ENCODE measurements at places on chromosomes 4 and X.

DNA sequence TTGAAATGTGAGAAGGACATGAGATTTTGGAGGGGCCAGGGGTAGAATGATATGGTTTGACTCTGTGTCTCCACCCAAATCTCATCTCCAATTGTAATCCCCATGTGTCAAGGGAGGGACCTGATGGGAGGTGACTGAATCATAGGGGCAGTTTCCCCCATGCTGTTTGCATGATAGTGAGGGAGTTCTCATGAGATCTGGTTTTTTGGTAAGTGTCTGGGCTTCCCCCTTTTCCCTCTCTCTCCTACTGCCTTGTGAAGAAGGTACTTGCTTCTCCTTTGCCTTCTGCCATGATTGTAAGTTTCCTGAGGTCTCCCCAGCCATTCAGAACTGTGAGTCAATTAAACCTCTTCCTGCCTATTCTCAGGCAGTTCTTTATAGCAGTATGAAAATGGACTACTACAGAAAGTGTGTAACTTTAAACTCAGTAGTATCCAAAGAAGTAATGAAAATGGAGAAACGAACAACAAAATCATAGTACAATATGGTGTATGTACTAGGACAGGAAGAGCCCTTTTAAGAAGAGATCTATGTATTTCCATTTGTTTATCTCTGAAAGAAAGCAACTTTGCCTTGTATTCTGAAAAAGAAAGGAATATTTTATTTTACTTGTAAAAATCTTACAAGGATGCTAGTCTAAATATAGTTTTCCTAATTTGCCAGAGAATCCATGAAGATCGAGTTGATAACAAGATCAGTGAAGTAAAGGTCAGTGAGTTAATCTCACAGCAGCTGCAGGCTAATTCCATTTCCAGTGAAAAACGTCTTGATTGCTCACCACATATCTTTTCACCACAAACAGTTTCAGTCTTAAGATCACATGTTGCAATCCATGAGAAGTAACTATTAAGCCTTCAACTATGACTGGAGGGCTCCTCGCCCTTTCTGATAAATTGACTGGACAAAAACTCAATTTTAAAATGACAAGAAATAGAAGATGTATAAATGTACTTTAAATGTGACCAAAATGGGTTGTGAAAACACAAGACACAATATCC is 20.5 kb downstream of the PKD2 start:
- peak; percentile 15 for DNase-seq

DNA sequence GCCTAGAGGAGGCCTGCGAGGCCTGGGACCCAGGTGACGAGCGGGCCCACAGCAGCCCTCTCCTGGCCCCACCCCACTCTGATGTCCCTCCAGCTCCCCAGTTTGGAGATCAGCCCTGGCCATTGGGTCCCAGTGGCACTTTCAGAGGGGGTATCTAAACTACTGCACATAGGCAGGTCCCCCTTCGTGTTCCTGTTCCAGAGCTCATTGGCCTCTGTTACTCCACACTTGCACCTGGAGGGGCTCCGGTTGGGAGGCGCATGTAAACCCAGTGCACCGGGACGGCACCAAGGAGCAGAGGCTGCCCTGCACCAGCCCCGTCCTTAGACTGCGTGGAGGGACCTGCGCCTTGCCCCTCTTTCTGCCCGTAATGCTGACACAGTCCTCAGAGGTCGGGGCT is 34.3 kb downstream of the TRMT44 start:
- DNase-seq = no peak

DNA sequence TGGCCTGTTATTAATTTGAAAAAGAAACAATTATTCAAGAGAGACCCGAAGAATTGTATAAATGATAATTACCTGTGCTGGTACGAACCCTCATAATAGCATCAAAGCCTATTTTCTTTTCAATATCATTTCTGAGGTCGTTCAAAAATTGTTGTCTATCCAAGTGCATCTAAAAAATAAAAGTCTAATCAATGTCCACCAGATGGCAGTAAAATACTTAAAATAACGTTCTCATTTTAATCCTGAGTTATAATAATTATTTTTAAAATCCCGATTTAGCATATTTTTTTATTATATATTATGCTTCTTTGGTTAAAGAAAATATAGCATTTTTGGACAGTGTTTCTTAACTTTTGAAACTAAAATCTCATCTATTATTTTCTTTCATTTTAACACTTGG is 55.7 kb downstream of the METTL14 start:
- DNase-seq = no peak

DNA sequence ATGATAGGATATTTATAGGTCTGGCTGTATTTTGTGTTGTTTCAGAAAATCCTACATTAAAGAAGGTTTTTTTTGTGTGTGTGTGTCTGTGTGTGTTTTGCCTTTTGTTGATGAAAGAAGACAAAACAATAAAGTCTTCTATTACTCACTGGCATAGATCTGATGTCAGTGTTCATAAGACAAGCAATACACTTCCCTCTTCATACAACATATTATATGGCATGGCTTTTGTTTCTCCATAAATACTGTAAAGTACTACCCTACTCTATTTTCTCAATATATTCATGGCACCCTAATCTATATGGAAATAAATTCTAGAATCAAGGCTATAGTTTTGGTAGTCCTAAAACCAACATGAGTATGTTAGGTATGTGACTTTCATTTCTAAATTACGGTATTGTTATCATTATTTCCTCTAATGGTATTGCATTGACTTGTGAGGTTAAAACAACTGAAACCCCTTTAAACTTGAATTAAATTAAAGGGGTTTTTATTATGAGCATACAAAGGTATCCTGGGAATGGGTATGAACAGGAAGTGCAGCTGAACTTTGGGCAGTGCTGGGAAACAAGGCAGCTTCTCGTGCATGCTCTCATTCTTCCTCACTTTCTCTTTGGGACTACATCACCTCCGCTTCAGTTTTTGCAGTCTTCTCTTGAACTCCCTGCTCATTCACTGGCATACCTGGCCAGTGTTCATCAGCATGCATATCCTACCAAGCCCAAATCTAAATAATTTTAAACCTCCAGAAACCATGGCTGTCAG is 70.5 kb upstream of the PRSS48 start:
- no peak for DNase-seq

GRCh38 chr4:141569141-141569540 is 67.2 kb upstream of the IL15 start:
- no peak for DNase-seq

DNA sequence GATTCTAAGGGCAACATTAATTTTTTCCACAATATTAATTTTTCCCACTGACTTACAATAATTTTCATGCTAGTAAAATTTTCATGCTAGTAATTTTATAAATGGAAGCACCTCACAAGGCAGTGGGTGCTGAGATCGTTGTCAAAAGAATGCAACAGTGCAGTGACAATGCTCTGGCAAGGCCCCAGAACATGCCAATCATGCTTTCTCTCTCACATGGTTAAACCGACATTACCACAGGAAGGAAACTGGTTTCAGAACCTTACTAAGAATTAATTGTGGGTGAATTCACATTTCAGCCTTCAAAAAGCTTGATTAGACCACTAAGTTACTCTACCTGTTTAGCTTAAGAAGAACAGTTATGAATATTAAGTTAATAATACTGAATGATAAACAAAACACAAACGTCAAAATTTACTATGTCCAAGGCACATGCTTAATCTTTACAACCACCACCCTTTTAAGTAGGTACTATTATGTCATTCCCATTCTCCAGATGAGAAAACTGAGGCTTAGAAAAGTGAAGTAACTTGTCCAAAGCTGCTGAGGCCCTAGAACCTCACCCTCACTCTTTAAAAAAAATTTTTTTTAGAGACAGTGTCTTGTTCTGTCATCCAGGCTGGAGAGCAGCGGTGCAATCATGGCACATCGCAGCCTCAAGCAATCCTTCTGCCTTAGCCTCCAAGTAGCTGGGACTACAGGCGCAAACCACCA is 10.0 kb upstream of the OPHN1 start:
- peak; percentile 10 for DNase-seq

DNA sequence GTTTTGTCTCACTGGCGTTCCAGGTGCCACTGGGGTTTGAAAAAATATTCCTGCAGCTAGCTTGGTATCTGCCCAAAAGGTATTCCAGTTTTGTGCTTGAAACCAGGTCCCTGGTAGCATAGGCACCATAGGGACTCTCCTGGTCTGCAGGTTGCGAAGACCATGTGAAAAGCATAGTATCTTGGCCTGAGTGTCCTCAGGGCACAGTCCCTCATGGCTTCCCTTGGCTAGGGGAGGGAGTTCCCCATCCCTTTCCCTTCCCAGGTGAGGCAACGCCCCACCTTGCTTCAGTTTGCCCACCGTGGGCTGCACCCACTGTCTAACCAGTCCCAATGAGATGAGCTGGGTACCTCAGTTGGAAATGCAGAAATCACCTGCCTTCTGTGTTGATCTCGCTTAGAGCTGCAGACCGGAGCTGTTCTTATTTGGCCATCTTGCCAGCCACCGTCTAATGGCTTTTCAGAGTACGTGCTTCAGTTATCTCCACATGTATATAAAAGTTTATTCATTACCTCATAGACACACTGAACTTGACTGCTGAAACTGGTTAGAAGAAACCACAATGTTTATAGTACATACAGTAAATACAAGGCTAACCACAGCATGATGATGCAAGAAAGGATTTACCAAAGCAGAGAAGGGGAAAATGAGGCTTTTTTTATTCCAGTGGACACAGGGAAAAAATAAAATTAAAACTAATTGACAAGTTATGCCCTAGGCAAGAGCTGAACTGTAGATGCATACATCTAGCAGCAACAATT is 10.6 kb downstream of the PBDC1 start:
- DNase-seq = no peak

- DNase-seq = no peak
These were observed 73.0 kb upstream of the PJA1 start for GRCh38 chrX:69238114-69238886.

DNA sequence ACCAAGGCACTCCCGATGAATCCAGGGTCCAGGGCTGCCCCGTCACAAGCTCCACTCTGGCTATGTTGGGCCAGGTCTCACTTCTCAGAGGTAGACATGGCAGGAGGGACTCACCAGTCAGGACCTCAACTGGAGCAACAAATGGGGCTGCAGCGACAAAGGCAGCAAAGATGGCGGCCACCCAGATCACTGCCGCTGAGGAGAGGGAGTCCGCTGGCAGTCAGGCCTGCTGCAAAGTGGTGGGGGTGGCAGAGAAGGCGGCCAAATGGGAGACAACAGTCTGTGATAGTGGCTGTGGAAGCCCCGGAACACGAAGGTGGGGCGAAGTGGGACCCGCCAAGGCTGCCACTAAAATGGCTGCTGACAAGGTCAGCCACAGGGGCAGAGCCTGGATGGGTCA is 143.3 kb upstream of the RADX start:
- no peak for DNase-seq

GRCh38 chr4:119946359-119946758 is 120.3 kb downstream of the MAD2L1 start:
- DNase-seq = no peak

GRCh38 chr4:38567457-38567856 is 96.5 kb upstream of the KLF3 start:
- DNase-seq = no peak

DNA sequence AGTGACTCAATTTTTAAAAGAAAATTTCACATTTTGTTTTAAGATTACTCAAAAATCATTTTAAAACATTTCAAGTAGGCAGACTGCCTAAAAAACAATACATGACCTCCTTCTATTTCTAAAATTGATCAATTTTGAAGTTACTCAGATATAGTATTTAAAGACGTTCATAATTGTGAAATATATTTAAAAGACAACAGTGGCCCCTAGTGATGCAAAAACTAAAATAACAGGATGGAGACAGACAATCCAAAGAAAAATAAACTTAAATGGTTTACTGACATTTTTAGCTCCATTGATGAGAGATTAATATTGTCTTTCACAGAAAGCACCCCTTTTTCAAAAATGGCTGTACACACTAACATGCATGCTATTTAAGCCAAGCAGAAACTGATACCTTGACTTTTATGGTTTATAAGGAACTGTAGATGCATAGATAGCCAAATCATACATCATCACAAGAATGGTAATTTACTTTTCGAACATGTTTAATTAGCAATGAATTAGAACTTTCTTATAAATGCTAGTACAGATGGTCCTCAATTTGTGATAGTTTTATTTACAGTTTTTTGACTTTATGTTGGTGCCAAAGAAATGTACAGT is 69.8 kb upstream of the FAT4 start:
- no peak for DNase-seq

- no peak for DNase-seq
These were observed 570.3 kb downstream of the RAPGEF2 start for GRCh38 chr4:159673221-159673620.

GRCh38 chrX:3268829-3269228 is 77.6 kb downstream of the MXRA5 start:
- DNase-seq = no peak

GRCh38 chr4:99927566-99927965 is 18.9 kb downstream of the DNAJB14 start:
- no peak for DNase-seq

DNA sequence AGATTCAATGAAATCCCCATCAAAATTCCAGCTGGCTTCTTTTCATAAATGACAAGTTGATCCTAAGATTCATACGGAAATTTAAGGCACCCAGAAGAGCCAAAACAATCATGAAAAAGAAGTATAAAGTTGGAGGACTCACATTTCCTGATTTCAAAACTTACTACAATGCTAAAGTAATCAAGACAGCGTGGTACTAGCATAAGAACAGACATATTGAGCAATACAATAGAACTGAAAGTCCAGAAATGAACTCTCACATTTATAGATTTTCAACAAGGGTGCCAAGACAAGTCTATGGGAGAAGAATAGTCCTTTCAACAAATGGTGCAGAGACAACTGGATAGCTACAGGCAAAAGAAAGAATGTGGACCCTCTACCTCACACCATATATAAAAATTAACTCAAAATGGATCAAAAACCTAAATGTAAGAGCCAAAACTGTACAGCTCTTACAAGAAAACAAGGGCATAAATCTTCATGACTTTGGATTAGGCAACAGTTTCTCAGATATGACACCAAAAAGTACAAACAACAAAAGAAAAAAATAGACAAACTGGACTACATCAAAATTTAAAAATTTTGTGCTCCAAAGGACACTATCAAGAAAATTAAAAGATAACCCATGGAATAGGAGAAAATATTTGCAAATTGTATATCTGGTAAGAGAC is 28.5 kb downstream of the SASH3 start:
- no peak for DNase-seq

DNA sequence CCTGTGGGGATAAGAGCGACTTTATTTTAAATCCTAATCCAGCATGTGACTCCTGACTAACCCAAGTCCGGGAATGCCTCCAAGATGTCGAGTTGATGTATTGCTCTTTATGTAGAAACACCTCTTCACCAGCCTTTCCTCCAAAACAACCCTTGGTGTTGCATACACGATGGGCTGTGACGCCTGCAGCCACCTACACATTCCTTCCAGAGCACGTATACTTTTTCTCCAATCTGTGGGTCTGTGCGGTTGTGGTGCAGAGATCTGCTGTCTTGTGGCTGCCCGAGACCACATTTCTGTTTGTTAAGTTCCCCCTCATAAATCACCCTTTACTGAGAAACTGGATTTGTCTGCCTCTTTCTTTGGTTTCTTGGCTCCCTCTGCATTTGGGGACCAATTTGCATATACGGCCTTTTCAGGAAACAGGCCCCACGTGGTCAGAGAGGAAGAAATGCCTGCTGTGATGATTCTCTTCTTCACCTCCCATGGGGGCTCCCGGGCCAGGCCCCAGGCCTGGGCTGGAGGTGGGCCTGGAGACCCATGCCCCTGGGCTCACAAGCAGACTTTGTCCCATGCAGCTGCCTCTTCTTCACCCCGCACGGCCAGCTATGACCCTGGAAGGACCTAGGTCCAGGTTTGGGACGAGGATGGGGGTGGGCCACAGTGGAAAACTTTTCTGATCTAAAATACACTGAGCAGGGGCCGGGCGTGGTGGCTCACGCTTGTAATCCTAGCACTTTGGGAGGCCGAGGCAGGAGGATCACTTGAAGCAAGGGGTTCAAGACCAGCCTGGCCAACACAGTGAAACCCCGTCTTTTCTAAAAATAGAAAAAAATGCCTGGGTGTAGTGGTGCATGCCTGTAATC is 21.4 kb upstream of the AFAP1 start:
- DNase-seq = peak; percentile 88

All from activated CD4-positive, alpha-beta T cell treated with anti-CD3 and anti-CD28 coated beads for 48 hours (primary cell).